ENCODE measurements at places on chromosomes 5 and 9.

DNA sequence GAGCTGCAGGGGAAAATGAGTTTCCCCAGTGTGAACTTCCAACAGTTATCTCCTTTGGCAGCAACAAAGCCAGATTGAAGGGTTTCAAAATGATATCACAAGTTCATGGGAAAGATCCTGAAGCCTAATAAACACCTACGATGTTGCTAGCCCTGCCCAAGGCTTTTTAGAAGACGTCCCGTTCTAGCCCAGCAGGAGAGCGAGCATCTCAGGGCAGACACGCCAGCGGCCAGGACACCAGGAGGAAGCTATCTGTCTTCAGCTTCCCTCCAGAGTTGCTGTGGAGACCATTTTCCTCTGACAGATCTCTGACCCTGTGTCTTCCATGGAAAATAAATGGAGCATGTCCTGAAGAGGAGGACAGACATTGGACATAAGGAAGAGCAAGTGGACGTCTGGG is 98.4 kb downstream of the FBXO38 start:
- no peak for DNase-seq

DNA sequence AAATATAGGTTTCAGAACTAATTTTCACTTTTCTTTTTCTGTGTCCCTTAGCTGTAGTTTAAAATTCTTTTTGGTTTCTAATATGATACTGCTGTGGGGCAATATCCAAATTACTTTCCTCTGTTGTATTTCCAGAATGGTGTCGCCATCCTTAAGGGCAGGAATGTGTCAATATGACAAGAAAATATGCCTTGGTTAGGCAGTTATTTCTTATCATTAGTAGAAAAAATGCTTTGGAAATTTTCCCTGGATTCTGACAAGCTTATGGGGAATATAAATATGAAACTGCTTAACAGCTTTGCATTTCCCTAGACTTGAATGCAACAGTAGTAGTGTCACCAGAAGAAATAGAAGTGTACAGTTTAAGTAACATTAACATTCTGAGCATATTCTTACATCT is 29.4 kb downstream of the ANKRD34B start:
- no peak for DNase-seq

DNA sequence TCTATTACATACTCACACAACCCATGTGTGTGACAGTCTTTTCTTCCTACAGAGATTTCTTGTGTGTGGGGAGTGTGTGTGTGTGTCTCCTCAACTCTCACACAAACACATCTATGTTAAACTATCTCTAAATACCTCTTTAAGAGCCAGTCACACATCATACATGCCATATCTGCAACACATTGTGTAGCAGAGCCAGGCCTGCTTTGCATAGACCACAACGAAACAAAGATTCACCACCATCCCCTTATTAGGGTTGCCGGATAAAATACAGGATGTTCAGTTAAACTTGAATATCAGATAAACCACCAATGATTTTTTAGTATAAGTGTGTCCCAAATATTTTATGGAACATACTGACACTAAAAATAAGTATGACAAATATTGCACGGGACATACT is 2.3 kb downstream of the FAM170A start:
- DNase-seq, result no peak

DNA sequence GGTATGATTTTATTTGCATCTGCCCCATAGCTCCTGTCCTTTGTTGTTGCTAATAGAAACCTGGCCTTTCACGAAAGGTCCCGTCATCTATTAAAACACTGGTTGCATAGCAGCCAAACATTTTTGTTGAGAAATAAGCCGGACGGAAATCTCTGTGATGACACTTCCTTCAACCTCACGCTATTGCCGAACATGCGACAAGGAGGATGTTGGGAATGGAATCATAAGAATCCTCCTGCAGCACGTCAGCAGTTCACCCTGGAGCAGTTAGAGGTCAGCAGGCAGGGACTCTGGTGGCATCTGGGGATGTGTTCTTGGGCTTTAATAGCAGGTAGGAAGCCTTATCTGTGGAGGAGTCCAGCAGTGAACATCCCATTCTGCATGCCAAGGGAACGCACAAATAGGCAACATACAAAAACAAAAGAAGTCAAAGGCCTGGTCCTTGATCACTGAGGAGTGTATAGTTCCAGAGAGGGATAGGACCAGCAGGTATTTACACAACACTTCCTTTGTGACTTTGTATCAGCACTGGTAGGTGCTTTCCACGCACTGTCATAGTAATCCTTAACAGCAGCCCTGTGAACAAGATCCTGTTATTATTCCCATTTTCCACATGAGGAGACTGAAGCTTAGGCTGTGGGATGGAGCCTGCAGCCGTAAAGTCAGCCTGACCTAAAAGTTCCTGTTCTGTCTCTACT is 33.4 kb downstream of the ARHGAP26 start:
- no peak for DNase-seq

DNA sequence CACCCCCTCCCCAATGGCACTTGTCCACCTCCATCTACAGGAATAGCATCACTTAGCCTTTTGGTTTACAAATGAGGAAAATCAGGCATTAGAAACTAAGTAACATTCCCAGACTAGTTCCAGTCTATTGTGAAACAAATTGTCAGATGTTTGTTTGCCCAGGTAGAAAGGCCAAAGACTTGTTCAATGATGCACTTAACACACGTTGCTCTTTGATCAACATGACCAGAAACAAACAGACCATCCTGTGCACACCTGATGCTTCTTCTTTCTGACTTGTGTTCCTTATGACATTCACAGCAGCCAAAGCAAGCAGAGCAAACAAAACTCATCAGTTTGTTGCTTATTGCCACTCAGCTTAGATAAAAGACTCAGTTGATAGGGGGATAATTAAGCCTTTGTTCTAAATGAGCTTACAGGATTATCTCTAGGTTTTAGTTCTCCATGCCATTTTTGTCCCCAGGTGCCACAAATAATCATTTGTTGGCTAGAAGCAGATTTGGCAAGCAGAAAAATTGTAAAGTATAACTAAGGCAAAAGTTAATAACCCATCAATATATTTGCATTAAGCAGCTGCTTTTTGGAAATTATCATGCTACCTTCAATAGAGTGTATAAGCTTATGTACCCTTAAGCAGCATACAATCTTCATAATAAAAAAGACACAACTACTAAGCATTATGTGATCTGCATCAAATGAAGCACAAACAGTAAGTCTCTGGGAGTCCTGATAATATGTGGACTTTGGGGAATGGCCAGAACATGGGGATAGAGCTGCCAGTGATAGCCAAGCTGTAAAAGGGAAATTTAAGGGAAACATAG is 26.3 kb upstream of the FST start:
- DNase-seq, result no peak

- DNase-seq, result no peak
Observed at GRCh38 chr9:70494221-70494620, 79.8 kb upstream of the KLF9 start.

GRCh38 chr5:38576442-38576841 is 20.0 kb upstream of the LIFR start:
- DNase-seq, result no peak

DNA sequence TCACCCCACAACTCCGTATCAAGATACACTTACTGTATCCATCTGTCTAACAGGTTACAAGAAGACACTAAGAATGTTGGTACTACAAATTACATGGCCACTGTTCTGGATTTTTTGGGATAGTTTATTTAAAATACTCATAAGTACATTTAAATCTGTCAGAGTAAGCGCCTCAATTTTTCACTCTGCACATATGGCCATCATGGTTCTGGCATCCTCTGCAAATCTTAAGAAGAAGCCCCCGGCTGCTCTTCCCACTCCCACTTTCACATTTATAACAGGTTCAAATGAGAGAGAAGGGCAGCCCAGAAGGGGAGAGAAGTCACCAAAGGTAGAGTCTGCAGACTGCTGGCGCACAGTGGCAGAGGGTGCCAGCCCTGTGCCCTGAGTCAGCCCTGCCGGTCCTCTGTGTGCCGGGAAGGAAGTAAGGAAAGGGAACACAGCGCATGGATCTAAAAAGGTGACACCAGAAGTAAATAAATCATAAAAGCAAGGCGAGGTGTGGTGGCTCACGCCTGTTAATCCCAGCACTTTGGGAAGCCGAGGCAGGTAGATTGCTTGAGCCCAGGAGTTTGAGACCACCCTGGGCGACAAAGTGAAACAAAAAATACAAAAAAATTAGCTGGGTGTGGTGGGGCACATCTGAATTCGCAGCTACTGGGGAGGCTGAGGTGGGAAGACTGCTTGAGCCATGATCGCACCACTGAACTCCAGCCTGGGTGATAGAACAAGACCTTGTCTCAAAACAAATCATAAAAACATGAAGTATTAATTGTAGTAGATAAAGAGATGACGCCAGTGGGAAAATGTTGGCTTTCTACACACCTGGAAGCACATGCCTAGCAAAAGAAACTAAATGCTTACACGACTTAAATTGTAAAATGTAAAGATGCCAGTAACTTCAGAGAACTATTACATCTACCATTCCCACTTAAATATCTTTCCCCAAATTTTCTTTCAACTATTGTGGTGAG is 30.0 kb downstream of the RNF130 start:
- DNase-seq, result no peak

DNA sequence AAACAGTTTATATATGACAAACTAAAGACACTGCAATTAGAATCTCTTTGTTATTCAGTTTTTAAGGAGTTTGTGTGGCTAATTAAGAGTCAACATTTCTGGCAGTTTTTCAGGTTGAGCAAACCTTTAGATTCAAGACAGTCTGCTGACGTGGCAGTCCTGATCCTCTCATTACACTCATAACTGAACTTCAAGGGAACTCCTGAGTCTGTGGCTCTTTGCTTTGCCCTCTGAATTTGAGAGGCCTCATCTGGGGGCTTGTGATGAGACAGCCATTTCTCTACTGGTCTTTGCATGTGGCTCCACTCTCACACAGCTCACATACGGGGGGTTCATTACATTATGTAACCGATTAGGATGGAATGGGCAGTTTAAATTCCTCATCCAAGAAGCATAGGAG is 182.9 kb upstream of the MEF2C start:
- DNase-seq, result no peak

GRCh38 chr9:116081435-116082115 is 72.0 kb upstream of the PAPPA start:
- DNase-seq, result no peak

- DNase-seq, result peak; percentile 39
Observed at GRCh38 chr5:58330781-58331180, 129.1 kb downstream of the PLK2 start.

- peak; percentile 28 for DNase-seq
Observed at GRCh38 chr9:13205824-13206223, 73.7 kb downstream of the MPDZ start.

- DNase-seq, result no peak
Observed at GRCh38 chr9:91362051-91362611, 413 bp upstream of the AUH start.

DNA sequence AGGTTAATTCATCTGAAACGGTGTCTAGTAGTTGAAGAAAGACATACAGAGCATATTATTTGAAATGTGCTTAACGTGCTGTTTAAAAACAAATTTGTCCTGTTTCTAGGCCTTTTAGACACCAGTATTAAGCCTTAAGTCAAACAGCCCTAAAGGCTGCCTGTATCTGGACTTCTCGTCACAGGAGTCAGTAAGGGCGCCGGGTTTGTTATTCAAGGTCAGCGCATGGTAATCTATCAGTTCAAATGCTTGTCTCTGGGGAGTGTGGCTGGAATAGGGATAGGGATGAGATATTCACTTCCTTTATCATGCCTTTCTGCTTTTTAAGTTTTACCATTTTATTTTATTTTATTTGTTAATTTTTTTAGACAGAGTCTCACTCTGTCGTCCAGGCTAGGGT is 9.4 kb upstream of the CNOT6 start:
- no peak for DNase-seq

- DNase-seq, result peak; percentile 42
Observed at GRCh38 chr5:80780761-80781285, 126.0 kb upstream of the DHFR start.

DNA sequence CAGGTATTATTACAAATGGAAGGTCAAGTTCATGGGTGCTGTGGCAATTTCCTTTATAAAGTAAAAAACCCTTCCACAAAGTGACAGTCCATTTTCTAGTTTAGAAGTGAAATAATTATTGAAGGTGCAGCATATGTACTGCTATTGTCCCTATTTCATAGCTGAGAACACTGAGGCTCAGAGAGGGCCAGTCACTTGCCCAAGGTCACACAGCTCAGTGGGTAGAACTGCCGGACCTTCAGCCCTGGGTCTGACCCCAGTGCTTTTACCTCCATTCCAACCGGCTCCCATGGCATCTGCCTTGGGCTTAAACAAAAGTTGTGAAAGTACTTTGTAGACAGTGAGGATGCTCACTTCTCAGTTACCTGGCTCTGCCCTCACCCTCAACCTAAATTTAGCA is 150.6 kb upstream of the SMIM23 start:
- no peak for DNase-seq

DNA sequence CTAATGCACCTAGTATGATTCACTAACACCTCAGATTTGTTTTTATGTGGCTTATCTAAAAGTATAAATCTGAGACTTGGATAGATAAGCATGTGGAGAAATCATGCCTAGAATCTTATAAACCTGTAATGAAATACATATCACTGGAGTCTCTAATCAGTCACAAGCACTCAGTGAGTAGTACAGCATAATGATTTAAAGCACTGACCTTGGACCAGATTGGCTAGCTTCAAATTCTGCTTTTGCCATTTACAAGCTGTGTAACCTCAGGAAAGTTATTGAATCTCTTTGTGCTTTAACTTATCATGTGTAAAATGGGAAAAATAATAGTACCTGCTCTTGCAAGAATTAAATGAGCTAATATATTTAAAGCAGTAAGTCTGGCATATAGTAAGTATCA is 61.2 kb upstream of the ALDH1A1 start:
- DNase-seq, result no peak

GRCh38 chr5:90551376-90551775 is 7.2 kb upstream of the ADGRV1 start:
- DNase-seq, result no peak

GRCh38 chr5:72065751-72066255 is 41.5 kb upstream of the MAP1B start:
- DNase-seq, result no peak
